Glomerular endothelial cell (primary cell): ENCODE measurements at places on chromosomes 6 and 20. TPM values are rescaled to one million over a fixed set of nuclear protein-coding genes. Genes with fewer than 3 reads are reported as not detected.

Gene PCNA
- 101 and 102 TPM in 2 replicates for total RNA-seq

Gene NOTCH4
- total RNA-seq: 66.1 and 242 TPM in 2 replicates

Gene VTA1
- total RNA-seq: 37.7 and 50.2 TPM in 2 replicates

Gene KCNK15
- 0.35 TPM in 1 of 2 replicates, not detected in the other for total RNA-seq

Gene SMLR1
- not detected in 2 replicates for total RNA-seq

Gene EPHA7
- 0.35 and 0.53 TPM in 2 replicates for total RNA-seq

Gene CCN6
- total RNA-seq: not detected in 2 replicates

Gene GRM1
- total RNA-seq: 0.05 and 0.06 TPM in 2 replicates

Gene HCRTR2
- not detected in 2 replicates for total RNA-seq

Gene EYA4
- 0.12 TPM in 1 of 2 replicates, not detected in the other for total RNA-seq

Gene TCP11
- 0.41 TPM in 1 of 2 replicates, not detected in the other for total RNA-seq

Gene WFDC13
- not detected in 2 replicates for total RNA-seq

Gene SPACA1
- total RNA-seq: not detected in 2 replicates

Gene NEURL2
- 3.4 and 4.8 TPM in 2 replicates for total RNA-seq

Gene OPRM1
- not detected in 2 replicates for total RNA-seq

Gene SFTA2
- total RNA-seq: not detected in 2 replicates

Gene TGM3
- 3.5 TPM in 1 of 2 replicates, not detected in the other for total RNA-seq

Gene CALHM4
- total RNA-seq: not detected in 2 replicates

Gene PDE7B
- total RNA-seq: 17.0 and 37.7 TPM in 2 replicates

Gene MEP1A
- not detected in 2 replicates for total RNA-seq

Gene LRRC73
- total RNA-seq: 0.12 TPM in 1 of 2 replicates, not detected in the other

Gene APCDD1L
- total RNA-seq: 0.34 and 4.2 TPM in 2 replicates

Gene PRPH2
- 0.15 and 0.29 TPM in 2 replicates for total RNA-seq

Gene C6orf163
- total RNA-seq: 0.15 and 3.0 TPM in 2 replicates

Gene SLC16A10
- total RNA-seq: 0.29 TPM in 1 of 2 replicates, not detected in the other

Gene PCSK2
- total RNA-seq: not detected in 2 replicates

Gene YTHDF1
- total RNA-seq: 27.8 and 44.0 TPM in 2 replicates

Gene DLL1
- total RNA-seq: 2.9 and 10.7 TPM in 2 replicates

Gene REM1
- total RNA-seq: not detected in 2 replicates

Gene VGLL2
- not detected in 2 replicates for total RNA-seq

Gene RBM24
- 5.5 and 8.2 TPM in 2 replicates for total RNA-seq

Gene THBD
- 20.7 and 33.1 TPM in 2 replicates for total RNA-seq

Gene OR2B6
- not detected in 2 replicates for total RNA-seq

Gene GTF2H4
- 22.8 and 24.1 TPM in 2 replicates for total RNA-seq

Gene ZNF217
- total RNA-seq: 21.5 and 31.4 TPM in 2 replicates

Gene GMPR
- 26.6 and 28.8 TPM in 2 replicates for total RNA-seq

Gene EPB41L2
- total RNA-seq: 56.6 and 91.5 TPM in 2 replicates

Gene FAM83C
- total RNA-seq: not detected in 2 replicates

Gene ZSCAN26
- 9.7 and 11.1 TPM in 2 replicates for total RNA-seq

Gene PLA2G7
- total RNA-seq: 0.10 TPM in 1 of 2 replicates, not detected in the other

Gene LIME1
- 10.8 and 13.7 TPM in 2 replicates for total RNA-seq

Gene CRISP3
- total RNA-seq: not detected in 2 replicates

Gene CSNK2A1
- 115 and 132 TPM in 2 replicates for total RNA-seq

Gene VSTM2L
- total RNA-seq: 2.2 and 2.5 TPM in 2 replicates

Gene SUMO4
- total RNA-seq: 1.4 and 1.9 TPM in 2 replicates

Gene MCCD1
- total RNA-seq: not detected in 2 replicates

Gene FAM209B
- not detected in 2 replicates for total RNA-seq

Gene TP53INP2
- total RNA-seq: 20.7 and 36.9 TPM in 2 replicates

Gene HLA-DOA
- total RNA-seq: not detected in 2 replicates

Gene ANGPT4
- total RNA-seq: not detected in 2 replicates

Gene COL19A1
- total RNA-seq: not detected in 2 replicates

Gene HEBP2
- 40.7 and 63.9 TPM in 2 replicates for total RNA-seq

Gene ZBTB46
- 6.7 and 11.7 TPM in 2 replicates for total RNA-seq

Gene OR2J3
- total RNA-seq: not detected in 2 replicates
